ENCODE measurements at places on chromosomes 1 and 21.

GRCh38 chr21:41068496-41068895 is 99.5 kb upstream of the BACE2 start:
- peak; percentile 53 for DNase-seq

- no peak for DNase-seq
Measured at GRCh38 chr1:51616490-51616889, 402 bp upstream of the OSBPL9 start.

- peak; percentile 59 for DNase-seq
Measured at GRCh38 chr1:98949166-98949565, 55.5 kb downstream of the PLPPR5 start.

DNA sequence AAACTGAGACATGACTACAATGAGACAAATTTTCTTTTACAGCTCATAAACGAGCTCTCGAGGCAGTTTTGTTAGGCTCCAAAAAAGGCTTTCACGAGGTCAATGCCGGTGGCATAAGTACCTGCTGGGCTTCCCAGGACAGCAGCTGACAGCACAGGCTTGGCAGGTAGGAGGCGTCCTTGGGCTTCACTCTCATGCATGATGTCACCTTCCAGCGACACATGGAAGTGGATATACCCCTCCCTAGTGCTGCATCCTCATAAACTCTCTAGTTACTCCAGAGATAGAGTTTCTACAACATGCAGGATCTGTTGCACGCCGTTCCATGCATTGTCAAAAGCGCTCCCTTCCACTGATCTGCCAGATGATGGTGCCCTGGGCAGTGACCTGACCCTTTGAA is 112.5 kb upstream of the PAXBP1 start:
- no peak for DNase-seq

- no peak for DNase-seq
Measured at GRCh38 chr1:18941221-18942141, 15.0 kb downstream of the IFFO2 start.
